ENCODE measurements at places on chromosomes 2 and 18.
A peak's percentile ranks its signal among the peaks of the same experiment; 100 is the strongest.

- DNase-seq = no peak
Measured at GRCh38 chr2:71592181-71592711, 138.9 kb downstream of the DYSF start.

- peak; percentile 80 for DNase-seq
Measured at GRCh38 chr2:166375736-166376487, at the start of gene SCN9A. SCN9A (minus strand) TSS chr2:166375944; CDS start chr2:166311756, 64,188 bp downstream.

DNA sequence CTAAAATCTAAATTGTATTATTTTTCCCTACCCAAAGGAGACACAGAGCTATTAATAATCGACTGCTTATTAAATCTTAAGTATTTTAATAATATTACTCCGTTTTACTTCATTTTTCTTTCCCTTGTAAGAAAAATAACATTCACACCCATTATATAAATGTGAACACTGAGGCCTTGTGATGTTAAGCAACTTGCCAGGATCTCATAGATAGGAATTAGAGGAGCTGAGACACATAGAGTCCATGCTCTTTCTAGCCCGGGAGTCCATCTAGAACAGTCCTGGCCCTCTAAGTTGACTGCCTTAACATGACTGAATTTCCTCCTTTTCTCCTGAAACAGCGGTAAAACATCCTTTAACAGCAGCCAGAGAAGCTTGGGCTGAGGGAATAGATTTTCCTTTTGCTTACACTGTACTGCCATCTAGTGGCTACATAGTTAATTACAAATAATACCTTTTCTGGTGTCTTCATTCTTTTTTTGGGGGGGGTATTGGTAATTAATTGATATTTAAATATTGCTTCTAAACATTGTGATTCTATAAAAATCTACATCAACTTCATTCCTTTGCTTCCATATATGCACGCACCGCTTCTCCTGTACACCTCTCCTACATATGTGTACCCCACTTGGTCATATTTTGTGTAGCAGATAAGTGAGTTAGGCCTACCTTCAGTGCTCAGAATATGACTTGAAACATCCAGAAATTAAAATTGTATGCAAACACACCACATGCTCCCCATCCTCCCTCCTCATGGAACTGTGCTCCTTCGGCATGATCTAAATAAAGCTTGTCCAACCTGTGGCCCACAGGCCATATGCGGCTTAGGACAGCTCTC, 125.8 kb upstream of the HNMT start:
- DNase-seq = peak; percentile 11

DNA sequence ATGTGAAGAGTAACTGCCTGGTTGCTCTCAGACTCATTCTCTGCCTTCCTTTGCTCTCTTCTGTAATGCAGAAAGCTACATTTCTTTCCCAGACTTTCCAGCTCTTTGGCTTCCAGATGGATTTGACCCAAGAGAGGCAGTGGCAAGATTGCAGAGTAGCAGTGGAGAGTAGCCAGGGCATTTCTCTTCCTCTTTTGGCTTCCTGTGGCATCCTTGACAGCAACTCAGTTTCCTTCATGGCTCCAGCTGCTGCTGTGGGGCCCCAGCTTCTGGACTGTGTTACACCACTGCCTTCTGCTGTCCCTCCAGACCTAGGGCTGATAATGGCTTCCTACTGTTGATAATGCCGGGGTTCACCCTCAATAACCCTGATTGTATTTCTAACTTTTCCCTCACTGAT, 469.4 kb upstream of the SPRED2 start:
- no peak for DNase-seq

DNA sequence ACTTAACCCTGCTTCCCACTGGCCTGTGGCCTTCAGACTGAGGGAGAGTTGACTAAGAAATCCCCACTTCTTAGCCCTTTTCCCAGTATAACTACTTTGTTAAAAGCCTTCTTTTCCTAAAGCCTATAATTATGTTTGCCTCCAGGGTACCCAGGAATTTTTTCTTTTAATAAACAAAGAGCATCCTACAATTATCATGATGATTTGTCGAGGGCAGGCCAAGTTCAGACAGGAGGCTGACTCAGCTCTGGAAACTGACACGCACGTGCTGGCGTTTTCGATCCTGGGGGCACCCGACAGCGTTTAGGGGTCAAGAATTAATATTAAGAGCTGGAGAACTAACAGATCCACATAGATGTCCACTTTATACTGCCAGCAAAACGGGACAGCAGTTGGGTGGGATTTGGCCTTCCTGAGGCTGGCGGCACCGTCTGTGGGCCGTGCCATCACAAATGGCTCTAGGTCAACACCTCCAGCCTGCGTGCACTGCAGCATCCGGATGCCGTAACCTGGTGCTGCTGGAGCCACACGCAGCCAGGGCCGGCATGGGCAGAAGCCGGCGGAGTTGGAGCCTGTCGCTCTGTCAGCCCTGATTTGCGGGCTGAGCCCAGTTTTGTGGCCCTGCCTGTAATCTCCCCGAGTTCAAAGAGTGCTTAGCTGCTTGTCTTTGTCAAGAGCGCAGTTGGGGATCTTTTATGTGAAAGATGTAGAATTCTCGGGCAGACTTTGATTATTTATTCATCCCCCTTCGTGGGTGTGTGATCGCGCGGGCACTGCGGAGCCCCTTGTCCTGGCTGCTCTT, 191.0 kb downstream of the GLI2 start:
- no peak for DNase-seq

DNA sequence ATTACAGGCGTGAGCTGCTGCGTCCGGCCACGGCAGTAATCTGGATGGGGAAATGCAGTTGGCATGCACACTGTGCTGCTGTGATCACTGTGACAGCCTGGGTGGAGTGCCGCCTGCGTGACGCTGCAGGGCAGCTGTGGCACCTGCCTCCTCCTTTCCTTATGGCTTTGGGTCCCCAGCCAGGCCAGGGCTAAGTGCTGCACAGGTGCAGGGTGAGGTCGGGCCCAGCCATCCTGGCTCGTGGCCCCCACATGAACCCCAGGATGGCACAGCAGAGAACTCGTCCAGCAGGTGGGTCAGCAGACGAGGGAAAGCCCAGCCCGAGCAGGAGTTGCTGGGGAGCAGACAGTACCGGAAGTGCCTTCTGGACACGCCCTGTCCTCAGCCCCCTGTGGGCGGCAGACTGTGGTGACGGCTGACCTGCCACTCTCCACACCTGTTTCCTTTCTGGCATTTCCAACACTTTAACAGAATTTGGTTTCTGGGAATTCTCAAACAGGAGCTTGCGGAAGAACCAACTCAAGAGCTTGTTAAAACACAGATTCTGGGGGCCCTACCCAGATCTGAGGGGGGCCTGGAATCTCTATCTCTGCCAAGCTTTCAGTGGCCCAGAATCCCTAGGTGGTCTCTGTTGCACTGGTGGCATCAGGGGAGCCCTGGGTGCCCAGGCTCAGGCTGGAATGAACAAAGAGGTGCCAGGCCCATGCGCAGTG, 16.9 kb downstream of the HS1BP3 start:
- DNase-seq = no peak

GRCh38 chr2:148599109-148599991, 45.2 kb upstream of the EPC2 start:
- no peak for DNase-seq

GRCh38 chr18:39051013-39051412, 1485.4 kb upstream of the CELF4 start:
- no peak for DNase-seq

DNA sequence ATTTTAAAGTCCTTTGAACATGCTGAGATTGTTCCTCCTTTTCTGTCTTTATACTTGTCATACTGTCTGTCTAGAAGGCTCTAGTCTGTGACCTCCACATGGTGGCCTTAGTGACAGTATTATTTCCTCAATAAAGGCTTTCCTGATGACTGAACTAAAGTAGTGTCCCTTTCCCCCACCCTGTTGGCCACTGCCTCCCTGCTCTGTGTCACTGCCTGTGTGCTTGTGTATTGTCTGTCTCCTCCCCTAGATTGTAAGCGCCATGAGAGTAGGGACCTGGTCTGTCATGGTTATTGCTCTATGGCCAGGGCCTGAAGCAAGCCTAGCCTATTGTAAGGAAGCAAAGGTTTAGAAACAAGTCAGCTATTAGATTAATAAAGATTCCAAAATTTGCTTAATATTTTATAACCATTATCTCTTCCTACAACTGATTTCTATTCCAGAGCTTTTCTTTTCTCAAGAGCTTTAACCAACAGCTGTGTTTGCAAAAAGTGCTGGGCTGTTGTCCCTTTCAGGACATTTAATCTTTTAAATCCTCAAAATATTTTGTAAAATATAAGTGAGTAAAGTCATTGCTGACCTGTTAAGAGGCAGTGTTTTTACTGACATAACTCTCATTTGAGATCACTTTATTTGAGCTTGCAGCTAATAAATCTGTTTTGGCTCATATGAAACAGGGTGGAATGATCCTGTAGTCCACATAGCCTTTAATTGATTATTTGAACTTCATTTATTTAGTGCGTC, 35.5 kb downstream of the DIS3L2 start:
- DNase-seq = no peak

DNA sequence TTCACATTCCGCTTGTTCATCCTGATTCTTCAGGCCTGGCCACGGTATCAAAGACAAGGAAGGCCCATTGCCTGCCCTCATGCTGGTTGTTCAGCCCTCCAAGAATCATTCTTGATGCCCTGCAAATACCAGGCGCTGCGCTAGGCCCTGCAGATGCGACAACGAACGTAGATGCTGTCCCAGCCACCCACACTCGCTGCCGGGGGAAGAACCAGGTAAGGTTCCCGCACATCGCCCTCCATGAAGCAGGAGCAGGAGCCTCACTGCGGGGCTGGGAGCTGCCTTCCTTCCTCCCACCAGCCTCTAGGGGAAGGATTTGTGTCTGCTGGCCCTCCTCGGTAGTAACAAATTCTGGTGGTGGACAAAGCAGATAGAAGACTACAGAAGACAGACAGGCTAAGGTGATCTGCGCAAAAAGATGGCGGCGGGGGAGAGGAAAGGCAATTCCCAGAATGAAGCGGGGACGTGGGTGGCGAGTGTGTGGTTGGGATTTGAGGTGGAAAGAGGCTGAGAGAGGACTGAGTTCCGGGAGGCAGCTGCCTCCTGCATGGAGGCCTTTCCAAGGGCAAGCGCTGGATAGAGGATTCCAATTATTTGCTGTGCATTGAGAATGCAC, 19.8 kb upstream of the GPR55 start:
- no peak for DNase-seq

DNA sequence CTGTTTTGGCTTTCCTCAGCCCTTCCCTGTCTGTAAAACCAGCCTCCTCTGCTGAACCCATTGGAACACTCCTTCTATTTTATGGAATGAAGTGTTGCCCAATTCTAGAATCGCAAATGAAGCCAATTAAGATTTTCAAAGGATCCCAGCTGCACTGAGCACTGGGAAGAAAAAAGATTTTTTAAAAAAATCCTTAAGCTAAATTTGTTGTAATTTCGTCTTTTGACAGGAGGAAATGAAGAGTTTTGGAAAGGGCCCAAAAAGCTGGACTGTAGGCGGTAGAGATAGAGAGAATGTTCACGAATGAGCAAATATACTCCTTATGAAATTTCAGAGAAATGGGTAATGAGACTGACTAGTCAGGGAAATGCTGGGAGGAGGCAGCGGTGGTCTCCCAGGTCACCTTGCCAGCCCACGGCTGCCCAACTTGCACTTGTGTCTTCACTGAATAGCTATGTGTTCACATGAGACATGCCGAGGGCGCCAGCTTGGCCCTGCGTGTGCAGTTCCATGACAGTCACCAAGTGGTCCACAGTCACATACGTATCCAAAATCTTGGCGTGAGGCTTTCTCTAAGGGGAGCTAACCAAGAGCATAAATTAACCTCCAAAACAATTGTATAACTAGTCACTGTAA, 69.9 kb downstream of the SGPP2 start:
- DNase-seq = no peak

DNA sequence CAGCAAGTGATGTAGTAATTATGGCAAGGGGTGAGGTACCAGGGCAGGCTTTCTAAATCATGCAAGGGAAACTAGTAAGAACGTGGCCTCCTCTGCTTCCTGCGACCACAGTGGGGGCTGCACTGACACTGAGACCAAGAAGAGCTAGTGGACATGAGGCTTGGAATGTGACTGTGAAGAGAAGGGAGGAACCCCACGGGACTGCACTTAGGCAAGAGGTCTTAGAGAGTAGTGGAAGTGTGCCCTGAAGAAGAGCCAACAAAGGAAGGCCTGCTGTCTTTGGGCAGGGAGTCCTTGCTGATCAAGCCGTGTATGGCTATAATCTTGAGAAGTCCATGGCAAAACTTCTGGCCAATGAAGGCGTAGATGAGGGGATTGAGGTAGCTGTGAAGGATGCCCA, 8.9 kb upstream of the RUFY4 start:
- DNase-seq = no peak

DNA sequence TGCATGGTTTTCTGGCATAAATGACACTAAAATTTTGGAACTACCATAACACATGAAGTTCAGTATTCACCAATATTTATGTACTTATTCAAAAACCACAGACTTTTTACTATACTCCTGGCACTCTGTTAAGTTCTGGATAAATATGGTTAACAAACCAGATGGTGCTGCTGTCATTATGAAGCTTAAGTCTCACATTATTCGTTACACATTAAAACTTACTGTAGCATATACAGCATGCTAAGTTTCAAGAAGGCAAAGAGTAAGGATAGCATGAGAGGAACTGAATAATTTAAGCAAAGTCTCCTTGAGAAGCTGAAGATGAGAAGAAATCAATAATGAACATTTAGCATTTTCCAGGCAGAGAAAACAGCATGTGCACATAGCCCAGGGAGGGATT, 929.5 kb downstream of the NRXN1 start:
- no peak for DNase-seq

GRCh38 chr2:105738658-105739241, 6.0 kb upstream of the NCK2 start:
- DNase-seq = no peak

GRCh38 chr18:57543560-57543959, 42.9 kb downstream of the FECH start:
- no peak for DNase-seq

DNA sequence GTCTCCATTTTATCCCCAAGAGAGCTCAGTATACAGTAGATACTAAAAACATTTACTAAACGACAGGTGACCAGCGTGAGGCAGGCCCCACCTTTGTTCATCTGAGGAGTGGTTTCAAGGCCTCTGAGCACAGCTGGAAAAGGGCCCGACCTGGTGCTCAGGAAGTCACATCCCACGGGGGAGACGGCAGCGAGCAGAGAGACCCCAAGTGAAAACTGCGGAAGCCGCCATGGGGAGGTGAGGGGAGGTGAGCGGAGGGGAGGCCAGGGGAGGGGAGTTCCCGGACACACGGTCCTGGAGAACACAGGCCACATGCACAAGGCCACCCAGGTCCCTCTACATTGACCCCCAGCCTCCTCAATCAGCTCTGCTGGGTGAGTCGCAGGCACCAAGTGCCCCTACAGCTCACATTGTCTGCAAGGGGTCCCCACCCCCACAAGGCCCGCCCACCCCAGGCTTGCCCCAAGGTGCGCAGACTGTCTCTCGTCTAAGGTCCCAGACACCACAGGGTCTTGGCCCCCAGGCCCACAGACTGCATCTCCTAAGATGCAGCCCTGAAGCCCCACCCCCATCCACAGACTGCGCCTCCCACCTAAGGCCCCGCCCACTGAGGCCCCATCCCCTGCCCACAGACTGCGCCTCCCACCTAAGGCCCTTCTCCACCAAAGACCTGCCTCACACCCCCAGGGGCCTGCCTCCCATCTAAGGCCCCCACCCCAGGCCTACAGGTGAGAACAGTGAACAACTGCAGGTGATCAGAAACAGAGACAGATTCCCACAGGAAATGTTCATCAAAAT, 19.1 kb downstream of the PARD6G start:
- DNase-seq = no peak

- DNase-seq = no peak
Measured at GRCh38 chr2:205189301-205189700, 493.0 kb upstream of the NRP2 start.

Measured in endothelial cell (in vitro differentiated cells).